Right ventricle myocardium inferior (tissue), 1 donor: ENCODE measurements at places on chromosomes 2 and 18. TPM values are rescaled to one million over a fixed set of nuclear protein-coding genes. Genes with fewer than 3 reads are reported as not detected.

DNA sequence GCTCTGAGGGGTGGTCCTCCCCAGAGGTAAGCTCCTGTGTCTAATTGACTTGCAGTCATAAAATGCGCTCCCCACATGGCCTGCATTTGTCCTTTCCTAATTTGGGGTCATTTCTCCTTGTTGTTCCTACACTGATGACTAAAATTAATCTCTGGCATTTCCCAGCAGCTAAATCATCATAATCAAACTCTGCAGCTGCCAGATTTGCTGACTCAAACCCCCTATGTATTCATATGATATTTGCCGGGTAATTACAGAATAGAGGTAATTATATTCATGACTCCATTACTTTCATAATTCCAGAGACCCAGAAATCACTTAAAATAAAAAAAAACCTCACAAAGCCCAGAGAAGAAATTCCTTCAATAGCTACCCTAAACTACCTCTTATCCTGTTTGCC is 331.4 kb upstream of the KLHL29 start:
- DNase-seq, result no peak

- DNase-seq, result no peak
Observed at GRCh38 chr2:55090702-55091101, 40.5 kb upstream of the RTN4 start.

- DNase-seq, result no peak
Observed at GRCh38 chr18:65091744-65092329, 659.0 kb upstream of the CDH7 start.

DNA sequence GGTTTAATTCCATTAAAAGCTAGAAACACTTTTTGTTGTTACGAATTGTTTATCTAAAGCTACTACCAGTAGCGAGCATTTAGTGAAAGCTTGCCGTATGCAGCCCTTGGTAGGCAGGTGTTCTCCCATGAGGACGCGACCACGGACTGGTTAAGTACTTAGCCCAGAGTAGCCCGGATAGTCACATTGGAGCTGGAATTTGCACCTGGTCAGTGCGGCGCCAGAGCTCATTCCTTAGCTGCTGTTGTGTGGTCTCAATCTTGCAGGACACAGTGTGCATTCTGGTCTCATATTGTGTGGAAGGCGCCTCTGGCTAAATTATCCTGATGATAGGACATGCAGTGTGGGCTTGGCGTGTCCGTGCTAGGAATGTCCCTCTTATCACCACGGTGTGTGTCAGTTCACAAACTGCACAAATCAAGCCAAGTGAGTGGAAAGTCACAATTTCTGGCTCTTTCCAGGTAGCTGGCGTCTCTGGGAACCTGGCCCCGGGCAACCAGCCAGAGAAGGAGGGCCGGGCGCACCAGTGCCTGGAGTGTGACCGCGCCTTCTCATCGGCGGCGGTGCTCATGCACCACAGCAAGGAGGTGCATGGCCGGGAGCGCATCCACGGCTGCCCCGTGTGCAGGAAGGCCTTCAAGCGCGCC is 133.3 kb downstream of the ZNF236 start:
- no peak for DNase-seq

- no peak for DNase-seq
Observed at GRCh38 chr18:808086-808485, 4.0 kb downstream of the YES1 start.

GRCh38 chr2:18896125-18896764 is 306.9 kb upstream of the NT5C1B start:
- no peak for DNase-seq

GRCh38 chr18:6031002-6031401 is 135.7 kb upstream of the TMEM200C start:
- no peak for DNase-seq

GRCh38 chr2:126953483-126953882 is 54.8 kb downstream of the TEX51 start:
- no peak for DNase-seq

GRCh38 chr2:146228020-146228393 is 1616.8 kb upstream of the ACVR2A start:
- no peak for DNase-seq

- no peak for DNase-seq
Observed at GRCh38 chr2:164110515-164110914, 374.7 kb upstream of the FIGN start.

DNA sequence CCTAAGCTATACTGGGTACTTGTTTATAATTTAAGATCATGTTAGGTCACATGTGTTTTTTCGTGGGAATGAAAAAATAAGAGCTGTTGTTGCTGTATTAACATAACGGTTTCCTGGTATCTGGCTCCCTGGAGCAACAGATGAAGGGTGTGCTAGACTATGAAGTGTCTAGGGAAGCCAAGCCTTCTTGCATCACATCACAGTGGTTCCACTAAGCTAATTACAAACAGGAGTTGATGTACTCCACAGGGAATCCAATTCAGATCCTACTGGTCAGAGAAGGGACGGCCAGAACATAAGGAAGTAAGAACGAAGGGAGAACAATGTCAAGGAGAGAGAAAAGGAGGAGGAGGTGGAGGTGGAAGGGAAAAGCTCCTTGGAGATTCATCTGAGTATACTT is 193.0 kb upstream of the CYP26B1 start:
- no peak for DNase-seq

- no peak for DNase-seq
Observed at GRCh38 chr2:198279026-198279425, 474.6 kb downstream of the PLCL1 start.

GRCh38 chr2:3101016-3101942 is 276.3 kb downstream of the EIPR1 start:
- DNase-seq, result no peak

Gene HADHB
- 1,782 TPM for total RNA-seq

Gene CXCR2
- 1.5 TPM for total RNA-seq

Gene USP37
- total RNA-seq, result 7.0 TPM

Gene POTEI
- total RNA-seq, result not detected

Gene UGT1A10
- not detected for total RNA-seq

Gene ACTG2
- 1.9 TPM for total RNA-seq

Gene CARF
- total RNA-seq, result 5.2 TPM

Gene DHRS9
- 0.81 TPM for total RNA-seq

Gene IL37
- not detected for total RNA-seq

Gene PLEKHH2
- 1.1 TPM for total RNA-seq

Gene KCNE4
- 3.6 TPM for total RNA-seq

Gene ALLC
- total RNA-seq, result not detected

Gene SLC5A6
- total RNA-seq, result 12.3 TPM
